ENCODE measurements at places on chromosomes 4 and X.

DNA sequence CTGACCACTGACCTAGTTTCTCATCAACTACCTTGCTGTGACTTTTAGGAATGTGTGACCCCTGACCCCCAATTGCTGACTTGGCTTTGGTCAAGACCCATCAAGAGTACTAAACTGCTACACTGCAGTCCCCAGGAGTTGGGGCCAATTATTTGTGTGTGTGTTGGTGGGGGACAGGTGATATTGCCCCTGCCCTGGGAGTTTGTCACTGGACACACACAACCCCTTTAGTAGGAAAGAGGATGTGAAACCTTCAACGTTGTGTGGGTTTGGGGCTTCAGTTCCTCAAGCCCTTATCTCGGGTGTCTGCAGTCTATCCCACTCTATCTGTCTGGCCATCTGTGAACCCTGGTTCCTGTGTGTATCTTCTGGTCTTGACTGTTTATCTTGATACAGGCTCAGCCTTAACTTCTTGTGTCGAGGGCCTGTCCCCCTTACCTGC, 6.5 kb downstream of the SASH3 start:
- no peak for DNase-seq

DNA sequence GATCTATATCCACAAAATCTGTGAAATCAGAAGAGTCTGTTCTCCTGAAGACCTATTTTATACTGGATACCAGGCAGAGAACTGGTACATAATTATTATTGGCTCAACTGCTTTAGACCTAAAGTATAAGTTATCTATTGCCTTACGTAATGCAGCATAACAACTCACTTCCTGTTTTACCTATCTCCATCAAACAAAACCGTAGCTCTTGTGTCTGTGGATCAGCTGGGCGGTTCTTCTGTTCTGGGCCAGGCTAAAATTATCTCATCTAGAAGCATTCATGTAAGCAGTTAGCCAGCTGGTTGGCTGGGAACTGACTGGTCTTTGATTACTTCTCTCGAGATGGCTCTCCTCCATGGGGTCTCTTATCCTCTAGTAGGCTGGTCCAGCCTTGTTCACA, 57.8 kb downstream of the PPP1R2C start:
- DNase-seq, result no peak

GRCh38 chr4:153619811-153620210, 64.3 kb upstream of the TLR2 start:
- DNase-seq, result no peak

DNA sequence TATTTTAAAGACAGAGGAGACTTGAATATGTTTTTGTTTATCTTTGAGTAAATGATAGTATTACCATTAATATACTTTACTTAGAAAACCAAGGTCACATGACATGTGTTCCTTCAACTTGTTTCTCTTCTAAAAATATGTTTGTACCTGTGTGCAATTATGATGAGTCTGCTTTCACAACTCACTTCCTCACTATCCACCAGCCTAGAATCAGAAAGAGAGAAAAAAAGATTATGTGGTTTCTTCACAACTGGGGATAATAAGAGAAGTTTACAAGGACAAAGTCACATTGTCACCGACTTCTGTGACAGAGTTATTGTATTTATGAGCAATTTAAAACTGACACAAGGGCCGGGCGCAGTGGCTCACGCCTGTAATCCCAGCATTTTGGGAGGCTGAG, 1112.1 kb downstream of the RPA4 start:
- no peak for DNase-seq

DNA sequence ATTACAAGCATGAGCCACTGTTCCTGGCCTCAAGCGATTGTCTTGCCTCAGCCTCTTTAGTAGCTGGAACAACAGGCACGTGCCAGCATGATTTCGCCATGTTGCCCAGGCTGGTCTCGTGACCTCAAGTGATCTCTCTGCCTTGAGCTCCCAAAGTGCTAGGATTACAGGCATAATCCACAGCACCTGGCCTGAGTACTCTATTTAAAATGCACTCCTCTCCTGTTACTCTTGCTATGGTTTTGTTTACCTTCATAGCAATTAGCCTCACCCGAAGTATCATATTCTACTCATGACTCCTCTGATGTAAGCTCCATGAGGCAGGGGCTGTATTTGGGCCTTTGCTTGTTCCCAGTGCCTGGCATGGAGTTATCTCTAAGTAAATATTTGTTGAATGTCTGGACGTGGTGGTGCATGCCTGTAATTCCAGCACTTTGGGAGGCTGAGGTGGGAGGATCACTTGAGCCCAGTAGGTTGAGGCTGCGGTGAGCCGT, 92.5 kb upstream of the SLC34A2 start:
- no peak for DNase-seq

- DNase-seq, result no peak
These were observed 48.3 kb downstream of the MTHFD2L start for GRCh38 chr4:74206088-74206825.

GRCh38 chr4:60396341-60397049, 803.6 kb upstream of the ADGRL3 start:
- DNase-seq, result no peak

DNA sequence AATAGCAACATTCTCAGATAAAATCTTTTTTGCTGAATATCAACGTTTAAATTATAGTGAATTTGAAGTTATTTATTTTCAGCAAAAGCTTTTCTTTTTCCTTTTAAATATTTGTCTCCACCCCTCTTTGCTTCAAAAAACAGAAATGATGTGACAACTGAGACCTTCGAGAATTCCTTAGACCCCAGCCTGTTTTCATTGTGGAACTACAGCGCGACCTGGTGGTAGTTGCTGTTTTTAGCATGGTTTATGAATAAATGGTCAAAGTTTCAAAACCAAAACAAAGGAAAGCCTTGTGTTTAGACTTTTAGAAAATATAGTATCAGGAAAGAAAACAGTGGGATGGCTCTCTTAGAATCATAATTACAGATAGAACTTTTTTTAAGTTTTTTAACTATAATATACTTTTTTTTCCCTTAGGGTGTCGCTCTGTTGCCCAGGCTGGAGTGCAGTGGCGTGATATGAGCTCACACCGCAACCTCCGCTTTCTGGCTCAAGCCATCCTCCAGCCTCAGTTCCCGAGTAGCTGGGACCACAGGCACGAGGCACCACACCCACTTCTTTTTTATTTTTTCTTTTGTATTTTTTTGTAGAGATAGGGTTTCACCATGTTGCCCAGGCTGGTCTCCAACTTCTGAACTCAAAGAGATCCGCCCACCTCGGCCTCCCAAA, 26.8 kb upstream of the TMEM184C start:
- DNase-seq, result peak; percentile 17

- DNase-seq, result no peak
These were observed 24.4 kb upstream of the SMARCA5 start for GRCh38 chr4:143489106-143489505.

- DNase-seq, result no peak
These were observed 45.3 kb downstream of the TENM3 start for GRCh38 chr4:182288534-182288933.

DNA sequence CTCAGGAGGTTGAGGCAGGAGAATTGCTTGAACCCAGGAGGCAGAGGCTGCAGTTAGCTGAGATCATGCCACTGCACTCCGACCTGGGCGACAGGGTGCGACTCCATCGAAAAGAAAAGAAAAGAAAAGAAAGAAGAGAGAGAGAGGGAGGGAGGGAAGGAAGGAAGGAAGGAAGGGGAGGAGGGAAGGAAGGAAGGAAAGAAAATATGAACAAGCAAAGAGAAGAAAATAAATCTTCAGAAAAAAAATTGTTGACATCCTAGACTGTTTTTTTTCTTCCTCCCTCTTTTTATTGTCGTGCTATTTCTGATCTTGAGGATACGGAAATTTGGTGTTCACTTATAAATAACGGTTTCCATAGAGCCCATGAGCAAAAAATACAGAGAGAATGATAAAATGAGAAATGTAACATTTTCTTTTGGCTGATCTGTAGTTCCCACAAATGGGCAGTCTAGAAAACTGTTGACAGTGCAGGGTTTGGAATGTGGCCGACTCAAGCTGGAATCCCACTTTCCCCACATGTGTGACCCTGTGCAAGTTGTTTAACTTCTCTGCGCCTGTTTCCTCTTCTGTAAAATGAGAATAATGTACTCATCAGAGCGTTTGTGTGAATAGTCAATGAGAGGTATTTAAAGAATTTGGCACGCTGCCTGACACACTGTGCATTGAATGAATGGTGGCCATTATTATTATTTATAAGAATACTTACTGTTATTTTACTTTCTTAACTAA, 19.4 kb downstream of the SORBS2 start:
- DNase-seq, result no peak

- DNase-seq, result no peak
These were observed 608.6 kb upstream of the AADAT start for GRCh38 chr4:170698334-170698733.

DNA sequence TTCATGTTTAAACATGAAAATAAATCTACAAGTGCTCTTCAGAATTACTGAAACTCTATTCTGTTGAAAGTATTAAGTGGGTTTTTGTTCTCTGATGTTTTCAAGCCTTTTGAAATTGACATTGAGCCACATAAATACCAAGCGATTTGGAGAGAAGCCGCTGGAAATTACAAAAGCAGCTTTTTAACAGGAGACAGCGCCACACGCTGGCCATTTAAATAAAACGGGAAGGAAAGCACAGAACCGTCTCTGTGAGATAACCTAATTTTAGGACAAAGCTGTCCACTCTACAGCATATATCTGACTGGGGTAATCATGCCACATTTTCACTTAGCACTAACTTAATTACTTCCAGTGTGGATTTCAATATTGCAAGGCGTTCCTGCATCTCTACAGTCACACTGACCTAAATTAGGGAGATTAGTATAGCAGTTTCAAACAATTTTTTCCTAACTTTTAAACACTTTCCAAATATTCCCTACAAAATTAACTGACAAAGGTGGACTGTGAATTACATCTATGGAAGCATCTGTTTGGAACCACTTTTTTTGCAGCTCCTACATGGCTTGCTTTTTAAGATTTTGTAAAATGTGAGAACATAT, 6.8 kb upstream of the ANOS1 start:
- DNase-seq, result no peak

- DNase-seq, result no peak
These were observed 33.1 kb downstream of the ERVMER34-1 start for GRCh38 chr4:52718123-52718522.

GRCh38 chr4:71257761-71258160, 81.1 kb upstream of the SLC4A4 start:
- DNase-seq, result no peak
